ENCODE measurements at places on chromosomes 12 and 14.

DNA sequence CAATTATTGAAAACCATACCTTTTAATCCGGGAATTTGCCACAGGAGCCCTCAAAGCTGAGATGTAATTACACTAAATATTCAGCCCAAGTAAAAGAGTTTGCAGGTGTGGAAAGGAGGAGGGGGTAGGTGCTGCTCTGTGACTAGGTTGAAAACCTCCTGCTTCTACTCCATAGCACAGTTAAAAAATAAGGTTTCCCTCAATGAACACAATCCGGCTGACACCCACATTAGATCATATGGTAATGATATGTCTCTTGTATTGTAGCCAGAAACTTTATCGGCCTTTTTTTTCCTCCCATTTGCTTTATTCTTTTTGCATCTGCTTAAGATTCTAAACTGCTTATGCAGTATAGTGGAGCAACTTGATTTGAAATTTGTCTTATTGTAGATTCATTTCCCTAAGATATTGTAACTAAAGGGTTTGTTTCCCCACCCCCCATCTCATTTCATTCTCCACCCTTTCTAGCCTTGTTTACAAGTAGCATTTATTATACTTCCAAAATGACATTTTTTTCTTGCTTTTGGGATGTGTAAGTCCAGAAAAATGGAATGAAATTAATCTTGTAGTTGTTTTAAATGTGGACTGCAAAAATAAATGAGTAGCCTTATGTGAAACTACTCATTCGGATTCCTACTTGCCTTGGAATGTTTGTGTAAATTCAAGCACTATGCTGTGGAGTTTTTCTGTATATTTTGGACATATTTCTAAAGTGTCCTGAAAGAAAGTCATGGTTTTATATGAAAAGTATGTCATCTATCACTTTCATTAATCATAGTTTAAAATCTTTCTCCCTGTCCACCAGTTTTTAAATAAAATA lies at the start of gene DCN:
DCN (minus strand) TSS at position 182 of the 820 bp plus-strand sequence. CDS start 4,265 bp downstream, outside the sequence.
- no peak for DNase-seq

GRCh38 chr12:53118751-53119300 lies 15.5 kb downstream of the SOAT2 start:
- no peak for DNase-seq

GRCh38 chr14:65011538-65011937 lies 24.8 kb downstream of the FNTB start:
- DNase-seq: no peak

DNA sequence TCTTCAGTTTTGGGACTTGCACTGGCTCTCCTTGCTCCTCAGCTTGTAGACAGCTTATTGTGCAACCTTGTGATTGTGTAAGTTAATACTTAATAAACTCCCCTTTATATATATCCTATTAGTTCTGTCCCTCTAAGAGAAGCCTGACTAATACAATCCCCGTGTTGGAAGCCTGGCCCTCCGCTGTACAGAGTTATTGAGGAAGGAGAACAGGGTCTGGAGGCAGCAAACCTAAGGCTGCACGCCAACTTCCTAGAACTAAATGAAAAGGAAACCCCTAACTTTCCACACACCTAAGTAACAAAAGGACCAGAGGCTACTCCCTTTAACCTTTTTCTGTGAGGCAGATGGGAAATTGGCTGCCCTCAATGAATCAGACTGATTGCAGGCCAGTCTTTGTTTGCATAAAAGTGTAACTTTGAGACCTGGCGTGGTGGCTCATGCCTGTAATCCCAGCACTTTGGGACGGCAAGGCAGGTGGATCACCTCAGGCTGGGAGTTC lies 42.6 kb upstream of the LIMA1 start:
- DNase-seq: no peak

DNA sequence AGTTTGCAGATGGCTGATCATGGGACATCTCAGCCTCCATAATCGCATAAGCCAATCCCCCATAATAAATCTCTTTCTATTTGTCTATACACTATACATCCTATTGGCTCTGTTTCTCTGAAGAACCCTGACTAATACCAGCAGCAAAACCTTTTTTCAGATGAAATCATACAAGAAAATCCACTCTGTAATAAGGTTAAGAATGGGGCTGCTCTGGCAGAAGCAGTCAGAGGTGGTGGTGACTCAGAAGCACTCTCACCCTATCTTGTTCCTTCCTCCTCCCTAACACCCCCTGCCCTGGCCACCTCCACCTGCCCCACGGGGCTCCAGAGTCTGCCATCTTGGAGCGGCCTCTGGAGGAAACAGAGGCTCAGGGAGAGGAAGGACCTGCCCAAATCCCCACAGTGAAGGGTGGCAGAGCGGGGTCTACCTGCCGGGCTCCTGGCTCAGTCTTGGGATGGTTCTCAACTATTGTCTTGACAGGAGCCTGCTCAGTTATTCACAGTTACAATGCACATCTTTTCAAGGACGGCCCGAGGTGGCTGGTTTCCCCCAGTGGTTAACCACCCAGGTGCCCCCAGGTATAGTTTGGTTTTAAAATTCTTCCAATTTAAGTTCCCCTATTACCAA lies 109.3 kb upstream of the EVL start:
- no peak for DNase-seq

- no peak for DNase-seq
These were observed 28.8 kb downstream of the HOXC4 start for GRCh38 chr12:54082397-54082892.

GRCh38 chr14:102775855-102776760 lies 1.1 kb upstream of the TRAF3 start:
- DNase-seq: no peak

DNA sequence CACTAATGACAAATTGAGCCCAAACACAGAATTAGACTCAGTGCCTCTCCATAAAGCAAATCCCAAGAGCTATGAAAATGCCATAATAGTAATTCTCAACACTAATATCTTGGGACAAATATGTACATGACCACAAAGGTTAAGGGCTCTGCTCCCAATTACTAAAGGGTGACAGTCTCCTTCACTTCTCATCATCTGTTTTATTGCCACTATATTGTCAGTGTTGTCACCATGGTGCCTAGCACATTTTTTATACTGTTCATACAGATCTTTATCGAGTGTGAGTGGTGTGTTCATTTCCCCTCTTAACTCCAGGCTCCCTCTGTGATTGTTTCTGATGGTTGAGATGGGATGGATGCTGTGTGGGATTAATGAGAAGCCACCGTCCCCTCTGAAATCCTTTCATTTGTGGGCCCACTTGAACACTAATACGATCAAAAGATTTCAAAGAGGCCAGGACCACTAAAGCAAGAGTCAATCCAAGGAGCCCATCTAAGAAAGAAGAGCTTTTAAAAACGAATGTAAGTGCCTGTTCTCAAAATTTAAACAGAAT lies 277.7 kb downstream of the GXYLT1 start:
- no peak for DNase-seq

- no peak for DNase-seq
These were observed 3.1 kb downstream of the SERPINA3 start for GRCh38 chr14:94615254-94615653.

DNA sequence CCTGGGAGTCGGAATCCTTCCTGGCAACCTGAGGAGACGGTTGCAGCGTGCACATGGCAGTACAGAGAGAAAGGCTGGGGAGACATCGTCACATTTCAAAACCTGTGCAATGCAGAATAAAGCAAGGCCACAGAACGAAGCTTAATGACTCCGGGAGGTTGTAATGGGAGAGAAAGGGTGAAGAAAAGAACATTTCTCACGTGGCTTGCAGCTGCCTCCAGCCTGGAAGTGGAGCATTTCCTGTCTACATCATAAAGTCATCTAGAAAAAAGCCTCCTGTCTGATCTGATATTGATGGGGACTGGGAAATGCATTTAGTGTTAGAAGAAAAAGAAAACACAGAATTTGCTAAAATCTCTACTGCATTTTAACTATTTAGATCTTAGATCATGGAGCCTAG lies 209.3 kb downstream of the TMEM132C start:
- no peak for DNase-seq

DNA sequence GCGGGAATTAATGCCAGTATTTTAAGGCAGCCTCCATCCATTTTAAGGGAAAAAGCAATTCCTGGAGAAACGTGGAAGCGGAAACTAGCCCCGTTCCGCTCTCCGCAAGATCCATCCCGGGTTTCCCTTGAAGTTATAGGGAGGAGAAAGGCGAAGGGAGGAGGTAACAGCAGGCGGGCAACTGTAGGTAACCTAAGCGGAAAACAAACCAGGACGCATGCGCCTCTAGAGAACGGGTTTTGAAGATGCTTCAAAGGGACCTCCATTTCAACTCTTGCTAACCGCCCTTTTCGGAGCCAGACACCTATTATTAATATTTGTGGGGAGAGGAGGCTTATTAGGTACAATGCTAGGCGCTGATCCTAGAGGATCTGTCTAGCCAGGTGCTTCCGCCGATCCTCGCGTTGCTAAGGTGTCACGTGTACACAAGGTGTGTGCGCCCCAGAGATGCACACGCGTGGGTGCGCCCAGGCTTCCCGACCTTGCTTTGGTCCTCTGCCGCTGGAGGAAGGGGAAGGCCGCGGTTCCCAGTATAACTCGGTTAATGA lies 6.2 kb downstream of the TBX5 start:
- peak; percentile 26 for DNase-seq

GRCh38 chr12:510071-510825 lies 50.5 kb downstream of the B4GALNT3 start:
- DNase-seq: no peak

GRCh38 chr14:63745272-63745671 lies 17.4 kb upstream of the SGPP1 start:
- no peak for DNase-seq

- DNase-seq: no peak
These were observed 328.6 kb downstream of the PCNX1 start for GRCh38 chr14:71235875-71236274.

DNA sequence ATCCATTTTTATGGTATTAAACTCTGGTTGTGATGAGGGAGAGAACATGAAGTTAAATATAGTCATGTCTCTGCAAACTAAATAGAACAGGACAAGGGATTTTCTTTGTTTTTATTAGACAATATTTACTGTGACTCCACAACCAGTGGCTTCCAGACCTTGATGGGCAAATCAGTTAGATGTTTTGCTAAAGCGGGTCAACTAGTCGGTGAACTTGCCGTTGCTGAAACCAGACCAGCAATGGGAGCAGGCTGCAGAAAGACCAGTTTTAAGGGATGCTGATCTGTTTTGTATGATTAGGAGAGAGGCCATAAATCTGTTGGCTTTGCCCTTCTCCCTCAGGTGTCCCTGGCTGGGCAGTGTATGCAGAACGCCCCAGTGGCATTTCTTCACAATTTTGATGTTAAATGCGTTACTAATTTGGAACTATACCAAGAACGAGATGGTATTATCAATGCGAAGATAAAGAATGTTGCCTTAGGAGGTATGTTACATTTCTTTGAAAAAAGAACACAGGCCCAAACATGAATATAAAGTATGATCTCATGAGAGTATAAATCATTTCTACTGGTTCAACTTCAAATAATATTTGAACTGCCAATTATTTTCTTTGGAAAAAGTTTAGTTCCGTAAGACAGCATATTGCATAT lies 19.4 kb downstream of the TCTN2 start:
- DNase-seq: no peak

GRCh38 chr14:33375786-33376185 lies 437.1 kb downstream of the NPAS3 start:
- DNase-seq: no peak

GRCh38 chr12:93234641-93235040 lies 143.1 kb upstream of the NUDT4 start:
- no peak for DNase-seq

- no peak for DNase-seq
These were observed 595.6 kb upstream of the ATP2B1 start for GRCh38 chr12:90304231-90304630.

DNA sequence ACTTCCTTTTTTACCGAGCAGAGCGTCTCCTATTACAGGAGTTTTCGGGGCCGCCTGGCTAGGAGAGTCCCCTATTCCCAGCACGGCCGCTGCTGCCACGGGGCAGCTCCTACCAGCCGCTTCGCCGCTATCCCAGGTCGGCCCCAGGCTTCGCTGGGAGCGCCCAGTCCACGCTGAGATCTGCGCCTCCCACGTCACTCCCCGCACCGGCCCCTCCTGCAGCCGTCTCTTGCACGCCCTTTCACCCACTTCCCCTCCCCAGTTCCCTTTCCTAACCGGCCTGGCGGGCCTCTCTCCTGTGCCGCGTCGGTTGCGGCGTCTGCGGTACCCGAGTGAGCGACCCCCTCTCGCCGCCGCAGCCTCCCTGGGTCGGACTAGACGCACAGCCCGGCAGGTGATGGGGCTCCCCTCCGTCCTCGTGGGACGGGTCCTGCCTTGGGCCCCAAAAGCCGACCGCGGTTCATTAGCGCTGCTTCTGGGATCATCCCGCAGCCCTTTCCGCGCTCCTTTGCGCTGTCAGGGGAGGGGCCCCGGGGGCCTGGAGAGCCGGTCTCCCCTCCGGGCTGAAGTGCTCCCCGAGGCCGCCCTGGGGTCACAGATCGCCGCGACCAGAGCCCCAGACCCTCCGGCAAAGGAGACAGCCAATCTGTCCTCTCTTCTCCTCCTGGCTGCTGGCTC lies 1318.4 kb downstream of the TMEM121 start:
- peak; percentile 72 for DNase-seq

- DNase-seq: peak; percentile 10
These were observed 77.2 kb upstream of the RFLNA start for GRCh38 chr12:124217508-124218242.

GRCh38 chr14:90728951-90729350 lies 87.3 kb downstream of the TTC7B start:
- no peak for DNase-seq

DNA sequence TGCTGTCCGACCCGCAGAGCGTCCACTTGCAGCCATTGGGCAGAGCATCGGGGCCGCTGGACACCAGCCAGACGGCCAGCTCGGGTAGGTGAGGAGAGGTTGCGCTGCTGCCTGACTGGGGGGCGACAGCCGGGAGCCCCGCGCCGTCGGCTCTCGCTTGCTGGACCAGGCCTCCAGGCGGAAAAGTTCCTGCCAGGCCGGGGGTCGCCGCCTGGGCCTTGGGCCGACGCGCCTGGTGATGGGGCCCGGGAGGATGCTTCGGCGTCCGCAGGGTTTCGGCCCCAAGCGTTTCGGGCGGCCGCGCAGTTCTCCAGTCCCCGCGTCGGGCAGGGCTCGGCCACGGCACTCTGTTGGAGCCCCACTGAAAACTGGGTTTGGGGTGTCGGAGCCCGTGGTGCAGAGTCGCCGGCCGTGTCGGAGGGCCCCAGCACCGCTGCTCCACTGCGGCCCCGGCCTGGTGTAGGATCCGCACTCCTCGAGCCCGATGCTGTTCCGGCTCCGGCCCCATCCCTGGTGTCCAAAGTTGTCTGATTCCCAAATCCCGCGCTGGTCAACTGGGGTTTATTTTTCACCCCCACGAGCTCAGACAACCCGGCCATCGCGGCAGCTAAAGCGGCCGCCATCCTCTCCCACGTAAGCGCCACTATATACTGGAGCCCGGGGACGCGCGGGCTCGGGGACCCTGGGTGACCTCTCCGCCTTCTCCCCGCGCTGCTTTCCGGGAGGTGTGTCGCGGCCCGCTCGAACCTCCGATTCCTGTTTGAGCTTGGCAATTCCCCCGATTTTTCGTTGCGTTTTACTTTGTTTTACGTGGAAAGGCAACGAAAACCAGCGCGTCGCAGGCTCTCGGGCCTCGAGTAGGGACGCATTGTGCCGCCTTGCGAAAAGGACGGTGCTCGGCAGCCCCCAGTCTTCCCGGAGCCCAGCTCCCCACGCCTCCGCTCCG lies 872 bp downstream of the VSX2 start:
- no peak for DNase-seq

GRCh38 chr12:56321027-56321426 lies 5.2 kb upstream of the CNPY2 start:
- DNase-seq: no peak

- DNase-seq: no peak
These were observed 14.7 kb downstream of the GPR132 start for GRCh38 chr14:105050551-105050897.
